COLO829 (cell line): ENCODE measurements at places on chromosomes 6 and 20.
A peak's percentile ranks its signal among the peaks of the same experiment; 100 is the strongest.

GRCh38 chr6:42690151-42690702, 32.2 kb downstream of the PRPH2 start:
- DNase-seq: no peak

DNA sequence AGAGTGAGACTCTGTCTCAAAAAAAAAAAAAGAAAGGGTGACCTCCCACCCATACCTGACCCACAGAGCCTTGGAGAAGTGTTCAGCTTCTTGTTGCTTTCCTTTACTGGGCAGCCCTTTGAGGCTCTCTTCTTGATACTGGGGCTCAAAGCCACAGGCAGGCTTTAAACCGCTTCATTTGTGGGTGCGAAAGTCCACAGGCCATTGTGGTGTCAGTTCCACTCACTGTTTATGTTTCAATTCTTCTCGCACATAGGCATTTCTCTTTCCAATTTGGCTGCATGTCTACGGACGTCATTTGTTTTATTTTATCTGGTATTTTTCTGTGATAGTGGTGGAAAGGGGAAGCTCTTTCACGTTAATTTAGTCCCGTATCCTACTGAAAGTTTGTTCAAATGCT, 34.6 kb downstream of the PPARD start:
- DNase-seq: no peak

- no peak for DNase-seq
Measured at GRCh38 chr20:3784216-3784853, 2.2 kb downstream of the CENPB start.

DNA sequence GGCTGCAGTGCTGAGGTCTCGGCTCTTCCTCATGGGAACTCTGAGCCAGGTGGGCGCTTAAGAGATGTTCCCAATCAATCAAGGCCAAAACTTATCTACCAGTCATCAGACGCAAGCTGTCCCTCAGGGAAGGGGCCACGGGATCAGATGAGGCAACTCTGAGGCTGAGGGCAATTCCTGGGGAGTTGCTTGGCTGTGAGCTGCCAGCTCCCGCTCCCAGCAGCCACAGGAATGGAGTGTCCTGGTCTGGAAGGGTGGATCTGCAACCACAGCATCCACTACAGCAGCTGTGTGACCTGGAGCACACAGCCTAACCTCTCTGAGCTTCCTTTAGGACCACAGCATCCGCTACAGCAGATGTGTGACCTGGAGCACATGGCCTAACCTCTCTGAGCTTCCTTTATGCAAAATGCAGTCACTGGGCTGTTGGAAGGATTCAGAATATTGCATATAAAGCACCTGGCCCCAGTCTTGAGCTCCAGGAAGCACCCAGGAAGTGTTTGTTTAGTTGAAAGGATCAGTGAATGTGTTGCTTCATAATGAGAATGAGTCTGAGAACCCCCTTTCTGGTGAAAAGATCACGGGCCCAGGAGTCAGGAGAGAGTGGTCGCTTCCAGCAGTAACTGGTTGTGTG, 60.9 kb downstream of the TFAP2C start:
- no peak for DNase-seq

GRCh38 chr6:148082696-148083095, 259.9 kb upstream of the SASH1 start:
- DNase-seq: no peak

DNA sequence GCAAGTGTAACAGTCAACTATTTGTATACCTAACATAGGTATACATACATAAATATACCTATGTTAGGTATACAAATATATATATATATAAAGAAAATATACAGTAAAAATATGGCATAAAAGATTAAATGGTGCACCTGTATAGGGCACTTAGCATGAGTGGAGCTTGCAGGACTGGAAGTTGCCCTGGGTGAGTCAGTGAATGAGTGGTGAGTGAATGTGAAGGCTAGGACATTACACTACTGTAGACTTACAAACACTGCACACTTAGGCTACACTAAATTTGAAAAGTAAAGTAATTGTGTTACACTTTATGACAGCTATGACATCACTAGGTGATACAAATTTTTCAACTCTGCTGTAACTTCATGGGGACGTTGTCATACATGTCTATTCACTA, 65.6 kb downstream of the CDC5L start:
- no peak for DNase-seq

- no peak for DNase-seq
Measured at GRCh38 chr20:24389686-24390085, 79.7 kb upstream of the SYNDIG1 start.

DNA sequence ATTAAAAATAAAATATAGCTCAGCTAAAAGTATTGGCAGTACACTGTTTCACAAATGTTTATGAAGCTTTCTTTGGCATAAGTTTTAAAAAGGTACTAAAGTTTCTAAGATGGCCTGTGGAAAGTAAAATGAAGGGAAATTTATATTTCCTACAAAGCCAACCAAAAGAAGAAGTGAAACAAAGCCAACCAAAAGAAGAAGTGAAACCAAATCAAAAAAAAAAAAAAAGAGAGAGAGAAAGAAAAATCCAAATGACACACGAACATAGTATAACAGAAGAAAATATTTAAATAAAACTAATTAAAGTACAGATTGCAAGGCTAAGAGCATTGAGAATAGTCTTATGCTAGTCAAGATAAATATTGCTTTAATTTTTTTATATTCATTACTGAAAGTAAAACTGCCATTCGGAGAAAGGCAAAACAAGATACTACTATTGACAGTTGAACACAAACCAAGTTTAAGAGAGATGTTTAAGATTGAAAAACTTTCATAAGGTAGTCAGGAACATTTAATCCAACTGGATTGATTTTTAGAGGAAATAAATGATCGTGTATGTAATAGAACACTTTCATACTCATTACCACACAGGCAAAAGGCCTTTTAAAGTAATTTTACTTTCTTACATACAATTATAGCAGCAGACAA, 12.8 kb upstream of the KHDRBS2 start:
- DNase-seq: no peak

DNA sequence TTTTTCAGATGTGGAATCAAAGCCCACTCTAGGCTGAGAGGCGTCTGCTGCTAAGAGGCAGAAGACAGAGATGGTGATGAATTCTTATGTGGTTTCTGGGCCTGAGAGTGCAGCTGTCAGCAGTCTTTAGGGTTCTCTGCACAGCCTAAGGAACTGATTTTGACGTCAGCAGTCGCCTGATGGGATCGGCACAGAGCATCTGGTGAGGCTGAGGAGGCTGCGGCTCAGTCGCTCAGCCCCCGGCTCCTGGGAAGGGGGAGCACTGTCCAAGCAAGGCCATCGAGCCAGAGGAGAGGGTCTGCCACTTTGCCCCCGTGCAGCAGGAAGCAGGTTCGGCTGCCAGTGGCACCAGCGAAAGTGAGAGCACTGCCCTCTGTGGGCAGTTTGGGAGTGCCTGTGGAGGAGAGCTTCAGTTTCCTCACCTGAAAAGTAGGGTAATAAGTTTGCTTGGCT, 92.5 kb downstream of the TCP11 start:
- DNase-seq: no peak

DNA sequence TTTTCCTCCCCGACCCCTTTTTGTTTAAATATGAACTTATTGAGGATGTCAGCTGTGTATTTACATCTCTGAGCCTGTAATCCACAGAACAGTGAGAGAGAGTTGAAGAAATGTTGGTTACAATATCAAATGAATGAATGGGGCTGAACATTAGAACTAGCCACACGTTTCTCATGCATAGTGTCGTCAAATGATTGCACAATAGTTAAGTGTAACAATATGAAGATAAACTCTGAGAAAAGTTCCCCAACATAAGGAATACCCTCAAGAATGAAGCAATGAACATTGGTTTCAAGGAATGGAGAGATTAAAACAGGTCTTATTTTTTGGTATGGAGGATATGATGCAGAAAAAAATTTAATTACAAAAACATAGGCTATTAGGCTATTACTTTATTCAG, 100.5 kb upstream of the DTNBP1 start:
- no peak for DNase-seq

- peak; percentile 75 for DNase-seq
Measured at GRCh38 chr6:132483779-132484679, 28.9 kb downstream of the STX7 start.

GRCh38 chr6:79188885-79189480, 45.5 kb downstream of the HMGN3 start:
- no peak for DNase-seq

- no peak for DNase-seq
Measured at GRCh38 chr20:1280195-1281102, 14.4 kb downstream of the SNPH start.

GRCh38 chr6:137776786-137777686, 90.0 kb upstream of the TNFAIP3 start:
- DNase-seq: no peak

DNA sequence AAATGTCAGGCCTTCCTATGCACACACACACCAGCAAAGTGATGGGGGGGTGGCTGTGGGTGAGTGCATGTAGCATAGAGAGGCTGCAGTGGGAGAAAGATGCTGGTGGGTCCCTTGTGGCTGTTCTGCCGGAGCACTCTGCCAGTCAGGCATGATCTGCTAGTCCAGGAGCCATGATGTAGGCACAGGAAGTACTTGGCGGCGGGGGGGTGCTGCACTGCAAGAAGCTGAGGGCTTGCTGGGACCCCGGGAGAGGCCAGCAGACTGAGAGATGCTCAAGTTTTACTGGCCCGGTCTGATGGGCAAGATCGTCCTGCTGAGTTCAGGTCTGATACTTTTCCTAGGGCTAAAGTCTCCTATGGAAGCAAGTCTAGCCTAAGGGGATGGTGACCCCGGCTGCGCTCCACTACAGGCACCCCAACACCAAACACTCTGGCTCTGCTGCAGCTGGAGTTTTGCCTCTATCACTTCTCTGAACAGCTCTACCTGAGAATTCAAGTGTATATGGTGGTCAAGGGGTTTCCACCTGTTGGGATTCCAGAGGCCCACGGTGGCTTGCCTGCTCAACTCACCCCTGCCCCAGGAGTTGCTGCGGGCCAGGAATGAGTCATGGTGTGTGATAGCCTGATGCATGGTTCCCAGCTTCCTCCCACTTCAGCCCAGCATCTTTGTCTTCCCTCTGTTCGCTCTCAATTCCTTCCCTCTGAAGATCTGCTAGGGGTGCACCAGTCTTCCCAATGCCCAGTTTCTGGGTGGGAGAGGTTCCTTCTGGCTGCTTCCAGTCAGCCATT, 971.8 kb upstream of the ADGRB3 start:
- DNase-seq: no peak

DNA sequence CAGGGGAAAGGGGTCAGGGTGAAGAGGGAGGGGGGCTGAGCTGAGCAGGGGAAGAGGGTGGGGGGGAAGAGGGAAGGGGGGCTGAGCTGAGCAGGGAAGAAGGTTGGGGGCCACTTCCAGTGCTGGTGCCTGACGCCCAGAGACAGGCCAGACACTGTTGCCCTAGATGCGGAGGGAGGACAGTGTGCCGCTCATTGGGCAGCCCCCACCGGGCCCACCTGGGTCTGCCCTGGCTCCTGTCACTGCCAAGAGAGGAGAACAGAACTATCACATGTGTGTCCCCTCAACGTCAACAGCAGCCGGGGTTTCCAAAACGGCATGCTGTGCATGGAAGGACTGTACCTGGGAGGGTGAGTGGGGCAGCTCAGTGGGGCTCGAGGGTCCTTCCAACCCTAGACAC, 342.1 kb downstream of the CDH4 start:
- no peak for DNase-seq

DNA sequence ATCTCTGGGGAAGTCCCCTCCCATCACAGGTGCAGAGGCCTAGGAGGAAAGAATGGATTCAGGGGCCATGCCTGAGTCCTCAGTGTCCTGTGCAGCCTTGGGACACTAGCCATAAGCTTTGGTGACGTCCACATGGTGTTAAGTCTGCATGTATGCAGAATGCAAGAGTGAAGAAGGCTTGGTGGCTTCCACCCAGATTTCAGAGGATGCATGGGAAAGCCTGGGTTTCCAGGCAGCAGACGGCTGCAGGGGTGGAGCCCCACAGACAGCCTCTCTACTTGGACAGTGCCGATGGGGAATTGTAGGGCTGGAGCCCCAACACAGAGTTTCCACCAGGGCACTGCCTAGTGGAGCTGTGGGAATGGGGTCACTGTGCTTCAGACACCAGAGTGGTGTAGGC, 117.1 kb upstream of the NRN1 start:
- no peak for DNase-seq

GRCh38 chr6:37015532-37015931, 10.1 kb downstream of the FGD2 start:
- no peak for DNase-seq

GRCh38 chr6:47075741-47076421, 33.7 kb upstream of the ADGRF1 start:
- peak; percentile 97 for DNase-seq

GRCh38 chr20:25258828-25259227, 10.9 kb downstream of the PYGB start:
- no peak for DNase-seq

- no peak for DNase-seq
Measured at GRCh38 chr6:44057238-44057930, 69.9 kb downstream of the MRPL14 start.

DNA sequence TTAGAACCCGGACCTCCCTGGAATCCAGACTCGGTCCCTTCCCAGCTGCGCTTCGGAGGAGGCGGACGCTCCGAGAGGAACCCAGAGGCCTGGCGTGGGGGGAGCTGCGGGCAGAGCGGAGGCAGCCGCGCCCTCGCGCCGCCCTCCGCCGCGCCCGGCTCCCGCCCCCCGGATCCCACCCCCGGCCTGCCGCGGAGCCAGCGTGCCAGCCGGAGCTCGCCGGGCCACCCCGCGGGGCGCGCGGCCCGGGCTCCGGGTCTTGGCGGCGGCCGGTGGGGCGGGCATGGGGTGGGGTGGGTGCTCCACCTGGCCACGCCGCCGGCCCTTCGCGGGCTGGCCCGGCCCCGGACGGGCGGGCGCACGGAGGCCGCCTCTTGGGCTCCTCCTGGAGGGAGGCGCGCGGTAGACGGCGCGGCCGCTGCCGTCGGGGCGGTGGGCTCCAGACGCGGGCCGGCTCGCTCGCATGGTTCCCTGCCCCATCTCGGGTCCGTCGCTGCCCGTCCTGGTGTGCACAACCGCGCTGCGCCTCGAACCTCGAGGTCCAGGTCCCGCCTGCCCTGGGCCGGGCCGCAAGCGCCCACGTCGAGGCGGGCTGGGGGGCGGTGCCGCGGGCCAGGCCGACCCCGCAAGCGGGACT, 592 bp upstream of the CDYL start:
- peak; percentile 35 for DNase-seq

- peak; percentile 8 for DNase-seq
Measured at GRCh38 chr6:146670161-146670560, 71.4 kb downstream of the ADGB start.

GRCh38 chr6:31621320-31621939, 915 bp downstream of the PRRC2A start:
- DNase-seq: no peak

DNA sequence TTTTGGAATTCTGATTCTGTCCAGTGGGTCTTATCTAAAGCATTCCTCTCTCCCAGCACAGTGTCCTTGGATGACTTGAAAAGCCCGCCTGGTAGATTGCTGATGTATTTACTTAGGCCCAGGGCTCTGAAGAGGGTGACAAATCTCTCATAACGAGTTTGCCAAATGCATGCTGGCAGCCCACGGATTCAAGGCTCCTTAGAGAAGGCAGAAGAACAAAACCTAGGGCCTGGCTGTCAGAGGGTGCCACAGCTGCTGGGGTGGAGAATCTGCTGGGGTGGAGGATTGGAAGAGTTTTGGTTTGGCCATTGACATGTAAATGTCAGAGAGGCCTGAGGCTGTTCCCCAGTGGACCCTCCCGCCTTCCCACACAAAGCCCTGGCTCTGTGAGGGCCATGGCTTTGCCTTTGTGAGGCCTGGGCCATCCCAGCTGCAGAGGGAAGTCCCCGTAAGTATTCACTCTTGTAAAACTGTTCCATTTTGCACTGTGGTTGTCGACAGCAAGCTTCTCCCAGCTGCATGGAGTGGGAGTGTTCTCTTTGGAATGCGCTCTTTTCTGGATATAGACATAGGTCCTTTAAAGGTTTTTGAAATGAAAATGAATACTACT, 50.3 kb downstream of the ANKRD6 start:
- no peak for DNase-seq

GRCh38 chr20:57893366-57893999, 183.7 kb upstream of the PMEPA1 start:
- no peak for DNase-seq
